HuH-7.5 (cell line): ENCODE measurements at places on chromosomes 4 and X.

GRCh38 chrX:74232859-74233258 lies 71.1 kb upstream of the ZCCHC13 start:
- no peak for DNase-seq

DNA sequence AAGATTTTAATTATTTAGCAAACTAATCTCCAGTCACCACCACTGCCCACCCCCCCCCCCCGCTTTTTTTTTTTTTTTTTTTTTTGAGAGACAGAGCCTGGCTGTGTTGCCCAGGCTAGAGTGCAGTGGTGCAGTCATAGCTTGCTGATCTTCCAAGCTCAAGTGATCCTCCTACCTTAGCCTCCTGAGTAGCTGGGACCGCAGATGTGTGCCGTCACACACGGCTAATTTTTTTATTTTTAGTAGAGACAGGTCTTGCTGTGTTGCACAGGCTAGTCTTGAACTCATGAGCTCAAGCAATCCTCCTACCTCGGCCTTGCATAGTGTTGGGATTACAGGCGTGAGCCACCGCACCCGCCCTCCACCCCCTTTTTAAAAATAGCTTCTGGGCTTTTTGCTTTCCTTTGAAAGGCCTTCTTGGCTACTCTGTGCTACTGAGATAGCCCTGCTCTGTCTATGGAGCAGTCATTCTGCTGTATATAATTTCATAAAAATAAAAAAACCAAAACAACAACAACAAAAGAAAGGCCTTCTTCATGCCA lies 18.7 kb downstream of the TXLNG start:
- no peak for DNase-seq

DNA sequence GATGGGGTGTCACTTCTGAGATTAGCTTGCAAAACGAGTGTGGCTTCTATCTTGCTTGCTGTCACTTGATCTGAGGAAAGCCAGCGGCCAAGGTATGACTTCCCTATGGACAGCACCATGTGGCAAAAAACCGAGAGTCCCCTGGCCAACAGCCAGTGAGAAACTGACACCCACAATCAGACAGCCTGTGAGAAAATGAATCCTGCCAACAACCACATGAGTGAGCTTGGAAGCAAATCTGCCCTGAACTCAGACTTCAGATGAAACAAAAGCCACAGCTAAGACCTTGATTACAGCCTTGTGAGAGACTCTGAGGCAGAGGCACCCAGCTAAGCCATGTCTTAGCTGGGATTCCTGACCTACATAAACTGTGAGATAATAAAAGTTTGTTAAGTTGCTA lies 45.5 kb downstream of the PPP1R2C start:
- no peak for DNase-seq

DNA sequence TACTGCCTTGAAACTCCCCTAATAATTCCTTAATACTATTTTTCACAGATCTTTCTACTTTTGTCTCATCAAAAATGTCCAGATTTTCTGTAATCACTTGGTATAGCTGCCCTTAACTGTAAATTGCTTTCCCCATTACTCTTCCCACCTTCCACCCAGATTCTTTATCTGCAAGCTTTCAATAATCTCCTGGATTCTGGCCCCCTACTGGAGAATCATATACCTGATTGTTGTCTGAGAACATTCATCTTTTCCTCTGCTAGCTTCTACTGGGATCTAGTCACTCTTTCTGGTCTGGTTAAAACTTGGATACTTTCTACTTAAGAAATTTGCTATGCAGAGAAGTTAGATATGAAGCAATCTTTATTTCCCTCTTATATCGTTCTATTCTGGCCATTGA lies 552.6 kb downstream of the PCDH19 start:
- no peak for DNase-seq

- DNase-seq = no peak
Observed at GRCh38 chr4:24956091-24956490, 43.2 kb upstream of the CCDC149 start.

DNA sequence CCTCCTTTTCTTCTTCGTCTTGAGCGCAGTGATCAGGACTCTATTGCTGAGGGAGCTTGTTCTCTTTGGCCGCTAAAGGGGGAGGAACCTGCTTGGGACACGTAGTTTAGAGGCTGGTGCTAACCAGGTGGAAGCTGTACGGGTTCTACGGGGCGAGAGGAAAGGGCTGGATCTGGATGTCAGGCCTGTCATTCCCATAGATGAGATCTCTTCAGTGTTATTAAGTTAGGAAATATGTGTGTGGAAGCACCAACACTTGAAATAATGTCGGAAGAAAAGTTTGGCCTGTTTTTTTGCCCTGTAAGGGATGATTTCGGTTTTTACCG lies 643 bp downstream of the SRP72 start:
- peak; percentile 22 for DNase-seq
